Spleen (tissue), 13 donors: ENCODE measurements at places on chromosomes 16 and 17. TPM values are rescaled to one million over a fixed set of nuclear protein-coding genes. Genes with fewer than 3 reads are reported as not detected.
A peak's percentile ranks its signal among the peaks of the same experiment; 100 is the strongest.

DNA sequence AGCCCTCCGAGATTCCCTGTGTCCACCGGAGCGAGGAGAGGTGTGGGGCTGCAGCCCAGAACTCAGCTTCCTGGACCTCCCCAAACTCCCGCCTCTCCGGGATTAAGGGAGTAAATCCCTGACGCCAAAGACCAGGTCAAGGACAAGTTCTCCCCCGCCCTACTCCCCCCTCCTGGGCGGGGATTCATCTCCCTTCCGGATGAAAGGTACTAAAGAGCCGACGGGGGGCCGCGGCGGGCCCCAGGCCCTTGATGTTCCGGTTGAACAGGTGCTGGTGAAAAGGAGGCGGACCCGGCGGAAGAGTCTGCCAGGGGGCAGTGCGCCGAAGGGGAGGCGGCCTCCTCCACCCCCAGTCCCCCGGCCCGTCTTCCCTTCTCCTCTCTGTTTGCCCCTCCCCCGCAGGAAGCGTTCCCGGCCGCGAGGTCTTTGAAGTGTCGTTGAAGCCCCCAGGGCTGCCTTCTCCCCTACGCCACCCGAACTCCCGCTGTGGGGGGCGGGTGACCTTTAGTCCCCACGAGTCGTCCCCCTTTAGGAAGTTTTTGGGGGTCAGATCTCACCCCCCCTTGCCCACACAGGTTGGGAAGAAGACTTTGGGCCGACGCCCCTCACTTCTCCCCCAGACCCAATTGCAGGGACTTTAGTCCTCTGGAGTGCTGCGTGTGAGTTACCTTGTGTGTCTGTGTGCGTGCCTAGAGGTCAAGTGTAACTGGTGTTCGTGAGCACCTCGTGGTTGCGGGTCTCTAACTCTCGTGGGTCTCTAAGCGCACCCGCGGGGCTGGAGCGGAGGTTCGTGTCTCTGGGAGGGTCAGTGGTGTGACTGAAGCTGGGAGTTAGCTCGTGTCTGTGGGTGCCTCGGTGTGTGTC is 1.1 kb upstream of the MLLT6 start:
- H3K27ac ChIP-seq: peak overlapping the region; percentile 98
- peaks cover 36% of the 10 kb centered on the region for H3K4me1 ChIP-seq
- DNase-seq: peak; percentile 95

DNA sequence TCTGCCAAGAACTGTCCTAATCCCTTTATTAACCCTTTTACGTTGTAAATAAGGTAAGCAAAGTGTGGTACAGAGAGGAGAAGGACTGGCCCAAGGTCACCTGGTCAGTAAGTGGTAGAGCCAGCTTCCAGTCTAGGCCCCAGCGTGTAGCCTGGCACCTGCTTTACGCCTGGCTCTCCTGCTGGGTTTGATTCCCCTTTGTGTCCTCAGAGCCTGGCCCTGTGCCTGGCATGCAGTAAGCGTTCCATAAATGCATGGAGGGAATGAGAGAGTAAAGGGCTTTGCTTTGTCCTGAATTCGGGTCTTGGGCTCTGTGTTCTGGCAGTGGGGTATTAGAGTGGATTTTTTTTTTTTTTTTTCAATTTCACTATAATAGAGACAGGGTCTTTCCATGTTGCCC is 62.7 kb downstream of the ABCC1 start:
- peaks cover 29% of the 10 kb centered on the region for H3K4me1 ChIP-seq
- H3K36me3 ChIP-seq: peaks cover 58% of the 10 kb centered on the region
- H3K27me3 ChIP-seq: no peaks in the 10 kb centered on the region
- no peak overlapping the region for H3K4me3 ChIP-seq
- DNase-seq: no peak

- H3K4me1 ChIP-seq: peaks cover 60% of the 10 kb centered on the region
- H3K27me3 ChIP-seq: no peaks in the 10 kb centered on the region
- H3K4me3 ChIP-seq: no peak overlapping the region
- no peak for DNase-seq
Measured at GRCh38 chr16:85967111-85967510, 68.1 kb downstream of the IRF8 start.

GRCh38 chr16:29674188-29674587 is 4.8 kb upstream of the QPRT start:
- no peak overlapping the region for H3K4me3 ChIP-seq
- peak overlapping the region; percentile 4 for H3K27ac ChIP-seq
- H3K36me3 ChIP-seq: no peaks in the 10 kb centered on the region
- peaks cover 65% of the 10 kb centered on the region for H3K4me1 ChIP-seq
- no peaks in the 10 kb centered on the region for H3K27me3 ChIP-seq

DNA sequence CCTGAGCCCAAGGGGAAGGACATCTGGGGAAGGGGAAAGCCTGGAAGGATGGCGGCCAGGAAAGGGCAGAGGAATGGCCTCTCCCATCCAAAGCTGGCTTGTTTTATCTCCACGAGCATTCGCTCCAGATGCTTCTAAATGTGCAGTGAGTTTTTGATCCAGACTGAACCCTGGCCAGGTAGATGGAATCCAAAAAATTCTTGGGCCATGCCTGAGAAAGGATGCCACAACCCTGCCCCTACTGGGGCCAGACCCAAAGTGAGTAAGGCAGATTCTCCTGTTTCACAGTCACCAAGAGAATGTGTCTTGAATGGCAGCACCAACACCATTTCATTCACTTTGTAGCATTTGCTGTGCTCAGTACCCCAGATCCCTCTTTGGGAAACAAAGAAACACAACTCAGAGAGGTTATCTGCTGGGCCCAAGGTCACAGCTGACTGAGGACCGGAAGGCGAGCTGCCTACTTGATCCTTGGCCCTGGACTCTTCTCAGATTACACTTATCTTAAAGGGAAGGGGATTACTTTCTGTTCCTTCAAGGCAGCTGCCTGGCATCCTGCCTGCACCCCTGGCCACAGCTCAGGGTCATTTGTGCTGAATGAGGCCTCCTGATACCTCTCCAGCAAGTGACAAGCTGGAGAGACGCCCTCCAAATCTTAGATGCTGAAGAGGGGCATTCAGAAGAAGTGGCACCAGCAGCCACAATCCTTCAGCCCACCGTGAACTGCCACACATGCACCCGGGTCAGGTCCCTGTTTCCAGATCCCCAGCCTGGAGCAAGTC is 3.6 kb downstream of the LRRC75A start:
- peaks cover 62% of the 10 kb centered on the region for H3K4me1 ChIP-seq
- H3K27ac ChIP-seq: peak overlapping the region; percentile 79
- peaks cover 5% of the 10 kb centered on the region for H3K27me3 ChIP-seq
- no peak for DNase-seq

GRCh38 chr16:13429416-13429815 is 490.5 kb upstream of the ERCC4 start:
- no peak overlapping the region for H3K27ac ChIP-seq
- H3K4me3 ChIP-seq: no peak overlapping the region
- no peaks in the 10 kb centered on the region for H3K4me1 ChIP-seq
- no peaks in the 10 kb centered on the region for H3K36me3 ChIP-seq
- no peaks in the 10 kb centered on the region for H3K27me3 ChIP-seq

- H3K36me3 ChIP-seq: no peaks in the 10 kb centered on the region
- H3K4me1 ChIP-seq: no peaks in the 10 kb centered on the region
Measured at GRCh38 chr16:64627781-64628180, 494.1 kb downstream of the CDH11 start.

- no peaks in the 10 kb centered on the region for H3K36me3 ChIP-seq
- H3K27ac ChIP-seq: no peak overlapping the region
- H3K4me3 ChIP-seq: peak overlapping the region; percentile 28
- H3K27me3 ChIP-seq: peaks cover 10% of the 10 kb centered on the region
- H3K4me1 ChIP-seq: peaks cover 16% of the 10 kb centered on the region
Measured at GRCh38 chr17:73952480-73953205, 250.8 kb upstream of the RPL38 start.

GRCh38 chr17:70955441-70955840 is 786.1 kb downstream of the KCNJ2 start:
- DNase-seq: no peak
- no peaks in the 10 kb centered on the region for H3K36me3 ChIP-seq
- H3K27ac ChIP-seq: no peak overlapping the region
- H3K4me3 ChIP-seq: no peak overlapping the region
- H3K27me3 ChIP-seq: no peaks in the 10 kb centered on the region
- H3K4me1 ChIP-seq: no peaks in the 10 kb centered on the region

DNA sequence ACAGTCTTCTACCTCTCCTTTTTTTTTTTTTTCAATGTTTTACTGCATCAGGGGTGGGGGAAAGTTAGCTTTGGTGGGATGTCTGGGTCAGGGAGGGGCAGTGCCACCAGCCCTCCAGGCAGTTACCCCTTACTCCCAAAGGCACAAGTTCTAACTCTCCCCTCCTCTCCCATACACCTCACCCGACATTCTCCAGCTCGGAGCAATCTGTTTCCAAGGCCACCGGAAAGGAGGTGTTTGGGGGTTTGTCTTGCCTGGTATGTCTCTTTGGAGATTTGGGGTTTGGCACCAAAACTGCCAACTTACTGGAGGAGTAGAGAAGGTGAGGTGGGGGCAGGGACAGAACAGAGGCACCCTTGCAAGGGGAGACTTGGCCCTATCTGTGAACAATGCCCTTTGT is 4.7 kb downstream of the DLX3 start:
- H3K27ac ChIP-seq: no peak overlapping the region
- no peak overlapping the region for H3K4me3 ChIP-seq
- H3K36me3 ChIP-seq: no peaks in the 10 kb centered on the region
- DNase-seq: no peak
- H3K27me3 ChIP-seq: peaks cover 52% of the 10 kb centered on the region
- H3K4me1 ChIP-seq: peaks cover 21% of the 10 kb centered on the region

GRCh38 chr16:23729503-23730424 is 16.7 kb upstream of the ERN2 start:
- no peak overlapping the region for H3K27ac ChIP-seq
- no peak overlapping the region for H3K4me3 ChIP-seq
- peaks cover 4% of the 10 kb centered on the region for H3K4me1 ChIP-seq
- no peaks in the 10 kb centered on the region for H3K36me3 ChIP-seq
- no peaks in the 10 kb centered on the region for H3K27me3 ChIP-seq
- no peak for DNase-seq

DNA sequence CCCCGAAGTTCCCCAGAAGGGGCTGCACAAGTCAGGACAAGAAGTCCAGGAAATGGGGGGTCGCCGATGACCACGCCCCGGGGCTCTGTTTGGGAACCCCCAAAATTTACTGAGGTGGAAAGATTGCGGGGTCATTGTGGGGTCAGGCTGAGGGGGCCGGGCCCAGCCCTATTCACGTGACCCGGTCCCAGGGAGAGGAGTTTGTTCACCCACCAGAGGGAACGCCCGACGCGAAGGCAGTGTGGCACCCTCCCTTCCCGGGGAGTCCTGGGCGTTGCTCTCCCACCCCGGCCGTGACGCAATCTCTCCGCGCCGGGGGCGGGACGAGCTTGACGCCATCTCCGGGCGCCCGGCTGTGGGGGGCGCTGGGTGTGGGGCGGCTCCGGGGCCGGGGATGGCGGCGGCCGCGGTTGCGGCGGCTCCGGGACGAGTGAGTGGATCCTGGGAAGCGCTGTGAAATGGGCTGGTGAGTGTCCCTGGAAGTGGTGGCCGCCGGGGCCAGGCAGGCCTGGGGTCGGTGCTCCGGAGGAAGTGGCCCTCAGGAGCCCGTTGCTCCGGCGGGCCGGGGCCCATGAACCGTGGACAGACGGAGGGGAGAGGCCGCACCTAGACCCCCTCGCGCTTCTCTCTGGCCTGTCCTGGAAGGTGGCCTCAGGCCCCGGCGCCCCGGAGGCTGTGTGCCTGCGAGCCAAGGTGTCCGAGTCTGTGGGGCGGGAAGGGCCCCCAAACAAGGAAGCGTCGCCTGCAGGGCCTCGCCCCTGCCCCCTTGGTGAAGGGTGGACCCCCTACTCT is at the start of gene ATXN1L:
TSS of gene ATXN1L (plus strand) at position 338 of the 792 bp plus-strand sequence. CDS start 3,765 bp downstream, outside the sequence.
- peak within 1 kb of the TSS; percentile 99 for H3K4me3 ChIP-seq
- peak within 1 kb of the TSS; percentile 91 for H3K27ac ChIP-seq
- H3K27me3 ChIP-seq: no peaks in the 10 kb centered on the region
- DNase-seq: peak; percentile 97
- peaks cover 33% of the 10 kb centered on the region for H3K36me3 ChIP-seq
- H3K4me1 ChIP-seq: peaks cover 27% of the 10 kb centered on the region

DNA sequence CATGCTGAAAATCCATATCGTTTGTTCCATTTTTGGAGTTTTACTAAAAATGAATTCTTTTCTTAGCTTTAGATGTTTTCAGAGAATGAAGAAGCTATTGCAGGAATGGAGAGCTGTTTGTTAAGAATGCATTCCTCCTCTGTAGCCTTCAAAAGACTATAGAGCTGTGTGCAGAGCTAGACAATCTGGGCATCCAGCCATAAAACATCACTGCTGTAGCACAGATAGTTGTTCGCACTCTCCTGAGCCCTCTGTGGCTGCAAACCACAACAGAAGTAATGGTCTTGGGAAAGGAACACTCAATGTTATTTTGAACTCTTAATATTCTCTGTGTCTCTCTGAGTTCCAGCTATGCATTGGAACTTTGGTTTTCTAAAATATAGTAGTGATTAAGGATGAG is 4.9 kb downstream of the TNRC6C start:
- DNase-seq: no peak
- no peaks in the 10 kb centered on the region for H3K36me3 ChIP-seq
- no peaks in the 10 kb centered on the region for H3K27me3 ChIP-seq
- H3K27ac ChIP-seq: no peak overlapping the region
- H3K4me1 ChIP-seq: peaks cover 68% of the 10 kb centered on the region

DNA sequence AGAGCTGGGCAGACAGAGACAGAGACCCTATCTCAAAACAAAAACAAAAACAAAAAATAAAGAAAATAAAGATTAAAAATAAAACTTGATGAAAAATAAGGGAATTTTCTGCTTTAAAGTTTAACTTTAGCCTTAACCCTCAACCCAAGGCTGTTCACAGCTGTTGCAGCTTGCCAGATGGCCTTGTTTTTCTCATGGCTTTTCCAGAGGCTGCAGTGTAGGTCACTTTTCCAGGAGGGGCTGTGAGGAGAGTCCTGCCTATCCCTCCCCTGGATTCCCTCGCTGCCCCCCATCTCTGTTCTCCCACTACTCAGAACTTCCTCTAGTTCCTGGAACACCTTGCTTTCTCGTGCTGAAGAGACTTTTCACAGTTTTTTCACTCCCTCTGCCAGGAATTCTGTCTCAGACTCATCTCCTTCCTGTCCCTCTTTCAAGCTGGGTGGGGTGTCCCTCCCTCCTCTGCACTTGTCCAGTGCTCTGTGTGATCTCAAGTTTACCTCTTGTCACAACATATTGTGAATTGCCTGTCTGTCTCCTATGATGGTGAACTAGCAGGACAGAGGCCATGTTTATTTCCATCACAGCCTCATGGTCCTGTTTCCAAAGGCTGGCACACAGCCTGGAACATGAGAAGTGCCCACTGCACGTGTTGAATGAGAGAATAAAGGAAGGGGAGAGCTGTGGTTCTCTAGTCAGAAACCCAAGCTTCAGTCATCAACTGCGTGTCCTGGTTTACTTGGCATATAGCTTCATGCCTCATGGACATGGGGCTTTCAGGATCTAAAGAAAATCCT is 69.9 kb upstream of the MSI2 start:
- H3K4me1 ChIP-seq: no peaks in the 10 kb centered on the region
- no peak overlapping the region for H3K4me3 ChIP-seq
- no peaks in the 10 kb centered on the region for H3K36me3 ChIP-seq

Gene PRCD
- polyA plus RNA-seq: 29.6 TPM

Gene NAE1
- polyA plus RNA-seq: 29.9 TPM

Gene RNF222
- polyA plus RNA-seq: 0.05 TPM

Gene PTX4
- not detected for polyA plus RNA-seq
